NCI-H1694 treated with DMSO at 0.1 percent for 48 hours (cell line): ENCODE measurements at places on chromosomes 2 and 18.

- DNase-seq = no peak
These were observed 465.1 kb upstream of the HNRNPA3 start for GRCh38 chr2:176747506-176747905.

DNA sequence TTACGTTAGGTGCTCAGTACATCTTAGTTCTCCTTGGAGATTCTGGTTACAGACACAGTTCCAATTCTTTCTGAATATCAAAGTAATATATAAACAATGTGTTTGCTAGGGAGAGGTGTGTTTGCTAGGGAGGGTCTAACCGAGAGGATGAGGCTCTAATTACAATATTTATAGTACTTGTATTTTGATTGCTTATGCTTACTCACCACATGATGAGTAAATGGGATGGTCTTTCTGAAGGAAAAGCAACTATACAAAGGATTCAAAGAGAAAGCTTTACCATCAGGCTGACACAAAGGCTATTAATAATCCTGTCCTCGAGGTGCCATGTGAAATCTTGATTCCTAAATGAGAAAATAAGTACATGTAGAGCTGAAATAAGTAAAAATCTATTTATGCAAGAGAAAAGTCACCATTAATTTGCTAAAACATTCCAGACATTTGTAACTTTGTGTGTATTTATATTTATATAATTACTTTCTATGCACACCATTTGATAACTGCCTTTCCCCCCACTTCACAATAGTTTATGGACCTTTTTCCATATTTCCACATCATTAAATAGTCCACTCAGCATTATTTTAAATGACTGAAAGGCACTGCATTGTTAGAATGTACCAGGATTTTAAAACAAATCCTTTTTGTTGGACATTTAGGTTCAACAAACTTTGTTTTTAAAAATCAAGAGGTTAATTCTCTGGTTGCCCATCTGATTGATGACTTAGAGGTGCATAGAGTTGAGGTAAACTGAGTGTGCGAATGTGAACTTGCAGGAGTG is 94.5 kb upstream of the FN1 start:
- no peak for DNase-seq

DNA sequence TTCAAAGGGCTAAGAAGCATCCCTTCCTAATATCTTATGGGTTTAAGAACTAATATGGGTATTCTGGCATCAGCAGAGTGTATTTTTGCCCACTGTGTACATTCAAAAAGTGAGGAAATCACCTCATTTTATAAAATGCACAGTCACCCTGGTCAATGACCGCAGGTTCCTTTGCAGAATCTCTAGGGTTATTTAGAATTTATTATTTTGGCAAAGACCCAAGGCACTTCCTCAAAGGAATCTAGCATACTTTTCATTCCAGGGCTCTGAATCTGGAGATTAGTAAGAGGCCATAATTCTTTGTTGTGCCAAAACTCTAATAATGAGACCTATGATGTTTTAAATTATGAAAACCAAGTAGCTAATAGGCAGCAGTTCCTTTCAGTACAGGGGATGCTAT is 27.2 kb upstream of the CDH2 start:
- DNase-seq = no peak

- DNase-seq = no peak
These were observed 54.1 kb downstream of the BAZ2B start for GRCh38 chr2:159562248-159562647.

DNA sequence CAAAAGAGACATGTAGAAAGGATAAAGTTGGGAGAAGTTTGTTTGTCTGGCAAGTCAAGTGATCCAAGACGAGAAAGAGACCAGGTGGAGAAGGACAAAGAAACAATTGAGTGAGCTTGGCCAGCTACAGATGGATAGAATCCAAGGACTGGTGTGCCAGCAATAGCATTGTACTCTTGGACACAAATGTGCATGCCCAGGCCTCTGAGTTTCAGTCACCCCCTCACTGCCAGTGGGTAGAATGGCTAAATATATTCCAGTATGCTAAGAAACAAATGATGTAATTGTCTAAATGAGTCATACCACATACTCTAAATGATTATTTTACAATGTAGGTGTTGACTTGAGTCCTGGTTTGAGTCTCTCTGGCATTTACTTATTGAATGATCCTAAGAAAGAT is 881.3 kb downstream of the LRRTM4 start:
- no peak for DNase-seq

- DNase-seq = peak; percentile 48
These were observed 36.0 kb downstream of the PAIP2B start for GRCh38 chr2:71190656-71191569.

DNA sequence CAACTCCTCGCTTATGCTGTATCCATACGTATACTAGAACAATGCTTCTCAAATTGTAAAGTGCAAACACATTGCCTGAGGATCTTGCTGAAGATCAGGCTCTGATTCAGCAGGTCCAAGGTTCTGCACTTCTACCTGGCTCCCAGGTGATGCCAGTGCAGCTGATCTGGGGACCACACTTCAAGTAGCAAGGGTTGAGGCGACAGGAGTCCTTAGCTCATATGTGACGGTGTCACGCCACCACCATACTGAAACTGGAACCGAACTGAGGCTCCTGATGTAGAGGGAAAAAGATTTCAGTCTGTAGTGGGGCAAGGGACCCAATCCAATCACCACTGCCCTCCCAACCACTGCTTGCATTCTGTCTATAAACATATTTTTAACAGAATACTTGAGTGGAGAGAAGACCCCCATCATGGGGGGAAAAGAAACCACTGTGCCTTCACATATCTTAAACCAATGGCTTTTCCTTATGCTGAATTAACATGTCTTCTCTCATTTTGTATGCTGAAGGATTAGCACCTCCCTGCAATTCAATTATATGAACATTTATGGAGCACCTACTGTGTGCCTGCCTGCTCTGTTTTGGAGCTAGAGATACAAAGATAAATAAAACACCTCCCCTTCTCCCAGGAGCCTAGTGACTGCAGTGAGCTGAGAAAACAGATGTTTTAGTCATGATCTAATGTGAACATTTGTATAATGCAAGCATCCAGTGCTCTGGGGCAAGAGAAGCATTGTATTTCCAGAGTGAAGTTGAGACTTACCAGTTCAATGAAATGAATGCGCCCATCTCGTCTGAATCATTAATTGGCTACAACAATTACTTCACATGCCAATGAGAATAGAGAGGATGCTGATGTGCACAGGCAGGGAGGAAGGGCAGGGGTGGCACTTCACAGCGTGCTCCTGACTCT is 6.6 kb upstream of the ASAP2 start:
- no peak for DNase-seq

DNA sequence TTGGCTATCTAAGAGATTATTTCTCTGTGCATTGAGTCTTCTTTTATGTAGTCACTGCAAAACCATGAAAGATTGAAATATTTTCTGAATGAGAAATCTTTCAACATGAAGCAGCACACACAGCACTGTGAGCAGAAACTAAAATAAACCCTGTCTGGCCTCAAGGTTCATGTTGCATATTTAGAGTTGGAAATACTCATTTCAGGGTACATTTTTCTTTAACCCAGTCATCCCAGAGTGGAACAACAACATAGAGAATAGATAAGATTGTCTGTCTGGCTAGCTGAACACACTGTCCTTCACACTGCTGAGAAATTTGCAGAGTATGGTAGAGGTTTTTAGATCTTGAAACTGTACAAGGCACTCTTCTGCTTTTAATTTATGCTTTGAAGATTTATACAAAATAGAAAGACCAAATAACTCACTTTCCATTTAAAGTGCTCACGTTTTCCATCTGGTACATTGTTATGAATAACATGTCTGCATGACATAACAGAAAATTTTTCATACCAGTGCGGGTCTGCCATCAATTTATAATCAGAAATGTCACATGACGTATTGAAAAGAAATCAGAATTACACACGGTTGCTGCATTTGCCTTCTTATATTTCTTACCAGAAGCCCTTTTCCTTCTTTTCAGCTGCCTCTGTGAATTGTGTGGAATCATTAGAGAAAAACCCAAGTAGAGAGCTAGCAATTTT is 25.0 kb upstream of the FN1 start:
- no peak for DNase-seq

GRCh38 chr2:21270083-21270491 is 146.3 kb downstream of the TDRD15 start:
- DNase-seq = no peak

GRCh38 chr2:142310530-142310929 is 179.7 kb upstream of the LRP1B start:
- no peak for DNase-seq

DNA sequence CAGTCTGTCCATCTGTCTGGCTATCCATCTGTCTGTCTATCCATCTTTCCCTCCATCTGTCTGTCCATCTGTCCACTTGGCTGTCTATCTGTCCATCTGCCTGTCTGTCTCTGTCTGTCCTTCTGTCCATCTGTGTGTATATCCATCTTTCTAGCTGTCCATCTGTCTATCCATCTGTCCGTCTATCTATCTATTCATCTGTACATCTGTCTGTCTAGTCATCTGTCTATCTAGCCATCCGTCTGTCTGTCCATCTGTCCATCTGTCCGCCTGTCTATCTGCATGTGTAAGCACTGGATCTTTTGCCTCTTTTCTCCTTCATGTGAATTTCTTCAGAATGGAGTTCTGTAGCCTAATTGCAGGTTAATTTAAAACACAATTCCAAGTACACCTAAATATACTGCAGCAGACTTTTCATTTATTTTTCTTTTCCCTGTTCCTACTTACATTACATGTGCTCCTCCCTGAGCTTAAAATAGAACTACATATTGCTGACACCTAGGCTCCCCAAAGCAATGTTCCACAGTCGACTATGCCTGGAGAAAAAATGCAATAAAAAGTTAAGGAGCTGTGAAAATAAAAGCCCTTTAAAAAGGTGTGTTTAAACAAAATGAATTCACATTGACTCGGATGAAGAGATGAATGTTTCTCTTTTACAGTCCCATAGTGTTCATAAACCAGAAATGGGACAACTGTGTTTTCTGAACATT is 37.4 kb upstream of the TXNDC2 start:
- DNase-seq = no peak

DNA sequence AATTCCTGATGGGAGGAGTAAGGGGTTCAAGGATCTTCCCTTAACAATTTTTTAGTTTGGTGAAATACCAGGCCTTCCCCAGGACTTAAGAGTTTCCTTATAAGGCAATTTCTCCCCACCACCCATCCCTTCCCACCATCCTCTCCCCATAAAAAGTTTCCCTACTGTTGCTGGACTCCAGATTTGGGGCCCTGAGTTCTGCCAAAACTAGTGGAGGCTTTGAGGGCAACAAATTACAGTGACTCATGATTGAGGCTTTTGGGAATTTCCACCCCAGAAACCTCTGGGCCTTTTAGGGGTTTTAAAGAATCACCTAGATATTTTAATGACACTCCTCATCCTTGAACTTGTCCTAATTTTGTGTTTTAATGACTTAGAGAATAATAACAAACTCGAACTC is 14.3 kb upstream of the EN1 start:
- DNase-seq = no peak

- DNase-seq = no peak
These were observed 163.7 kb downstream of the SOCS6 start for GRCh38 chr18:70452501-70452900.

- DNase-seq = no peak
These were observed 68.6 kb upstream of the SPOPL start for GRCh38 chr2:138432971-138433370.

- DNase-seq = no peak
These were observed 25.4 kb upstream of the GLI2 start for GRCh38 chr2:120710256-120710655.

DNA sequence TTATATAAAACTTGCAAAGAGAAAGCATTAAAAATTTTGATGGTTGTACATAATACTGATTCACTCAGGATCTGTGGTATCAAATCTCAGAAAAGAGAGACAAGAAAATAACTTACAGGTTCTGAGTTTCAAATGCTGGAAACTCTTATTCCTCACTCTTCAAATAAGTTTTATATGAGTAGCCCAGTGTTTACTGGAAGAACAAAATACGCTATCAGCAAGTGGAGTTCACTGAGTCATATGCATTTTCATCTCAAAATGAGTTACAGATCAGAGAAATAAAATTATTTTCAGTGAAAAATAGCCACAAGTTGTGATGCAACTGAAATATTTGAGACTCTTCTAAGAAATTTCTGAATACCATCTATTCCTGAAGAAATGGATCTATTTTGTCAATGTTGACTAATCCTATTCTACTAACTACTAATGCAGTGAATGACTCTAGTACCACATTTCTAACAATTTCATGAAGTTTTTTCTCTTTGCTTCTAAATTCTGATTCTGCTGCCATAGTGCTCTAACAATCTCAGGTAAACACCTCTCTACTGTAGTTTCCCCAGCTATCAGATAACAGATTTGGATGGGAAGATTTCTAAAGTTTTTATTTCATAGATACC is 391.7 kb downstream of the ZEB2 start:
- no peak for DNase-seq

DNA sequence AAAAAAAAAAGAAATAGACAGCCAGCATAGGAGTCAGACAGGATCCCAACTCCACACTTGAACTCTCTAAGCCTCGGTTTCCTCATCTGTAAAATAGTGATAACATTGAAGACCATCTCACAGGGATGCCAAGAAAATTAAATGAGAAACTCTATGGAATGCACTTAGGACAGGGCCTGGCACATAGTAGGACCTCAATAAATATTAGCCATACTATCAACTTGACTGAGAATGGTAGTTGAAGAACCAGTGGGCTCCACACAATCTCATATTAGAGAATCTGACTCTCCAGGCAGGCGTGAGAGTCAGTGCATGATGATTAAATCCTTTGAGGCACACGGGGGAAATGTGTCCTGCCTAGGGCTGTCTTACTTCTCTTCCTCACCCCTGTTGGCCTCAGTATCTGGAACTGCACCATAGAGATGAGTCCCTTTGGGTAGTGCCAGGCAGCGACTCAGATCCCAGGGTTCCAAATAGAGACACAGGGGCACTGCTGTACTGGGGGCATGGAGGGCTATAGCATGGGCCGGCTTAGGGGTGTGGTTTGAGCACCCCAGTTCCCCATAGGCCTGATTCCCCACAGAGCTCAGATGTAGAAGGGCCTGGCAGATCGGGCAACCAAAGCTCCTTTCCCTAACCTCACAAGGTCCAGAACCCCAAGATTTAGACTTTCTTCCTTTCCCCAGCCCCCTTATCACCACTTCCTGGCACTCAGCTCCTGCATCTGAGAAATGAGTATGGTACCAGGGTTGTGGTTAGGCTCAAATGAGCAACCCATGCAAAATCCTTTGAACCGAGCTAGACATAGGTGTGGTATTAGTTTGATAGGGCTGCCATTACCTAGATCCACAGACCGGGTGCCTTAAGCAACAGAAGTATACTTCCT is 51.3 kb upstream of the CAB39 start:
- DNase-seq = no peak

DNA sequence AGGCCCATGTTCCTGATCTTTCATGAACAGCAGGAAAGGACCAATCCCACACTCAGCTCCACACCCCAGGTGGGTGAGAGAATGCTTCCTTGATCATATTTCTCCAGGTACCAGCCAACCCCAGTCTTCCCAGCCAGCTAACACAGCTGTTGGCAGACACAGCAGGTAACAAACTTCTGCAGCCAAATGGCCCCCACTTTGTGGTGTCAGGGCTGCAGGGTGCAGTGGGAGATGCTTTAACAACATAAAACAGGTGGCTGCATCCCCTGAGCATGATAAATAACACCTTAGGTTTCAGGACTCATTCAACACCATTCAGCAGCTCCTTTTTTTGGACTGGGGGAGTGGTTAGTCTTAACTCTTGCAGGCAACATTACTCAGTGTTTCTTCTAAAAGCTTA is 76.7 kb upstream of the ACAA2 start:
- no peak for DNase-seq
